GM12864 (cell line): ENCODE measurements at places on chromosomes 11 and 22.

DNA sequence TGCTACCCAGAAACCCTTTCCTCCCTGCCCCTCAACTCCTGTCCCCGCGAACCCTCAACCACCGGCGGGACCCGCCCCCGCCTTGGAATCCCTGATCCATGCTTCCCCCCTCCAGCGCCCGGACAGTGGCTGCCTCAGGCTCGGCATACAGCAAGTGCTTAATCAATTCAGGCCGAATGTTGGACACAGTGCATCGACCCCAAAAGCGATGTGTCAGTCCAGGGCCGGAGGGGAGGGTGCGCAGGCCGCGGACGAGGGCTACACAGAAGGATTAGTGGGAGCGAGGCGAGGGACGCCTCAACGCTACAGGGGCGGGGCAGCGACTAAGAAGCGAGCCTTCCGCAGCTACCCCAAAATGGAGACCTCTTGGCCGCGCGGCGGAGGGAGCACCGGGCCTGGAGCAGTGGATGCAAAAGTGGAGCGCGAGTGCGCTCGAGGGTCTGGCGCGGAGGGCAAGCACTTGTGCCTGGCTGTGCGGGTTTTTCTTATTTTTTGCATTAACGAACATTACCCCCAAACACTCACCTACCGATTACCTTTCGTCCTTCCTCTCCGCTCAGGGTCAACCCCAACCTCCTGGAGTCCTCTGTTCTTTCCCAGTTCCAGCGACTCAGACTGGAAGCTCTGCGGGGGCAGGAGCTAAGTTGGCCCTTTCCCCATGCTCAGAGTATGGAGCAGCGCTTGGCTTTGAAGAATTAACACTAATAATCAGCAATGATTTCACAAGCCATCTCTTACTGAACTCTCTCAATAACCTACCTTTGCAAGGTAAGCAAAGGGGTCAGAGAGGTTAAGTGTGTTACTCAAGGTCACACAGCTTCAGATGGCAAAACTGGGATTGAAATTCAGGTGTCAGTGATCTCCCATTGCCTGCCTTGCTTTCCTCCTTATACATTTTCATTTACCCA lies 30.0 kb upstream of the WNT11 start:
- DNase-seq: no peak

- no peak for DNase-seq
Observed at GRCh38 chr11:117378976-117379865, 51.6 kb downstream of the CEP164 start.

GRCh38 chr11:121833970-121834369 lies 282.0 kb downstream of the BLID start:
- no peak for DNase-seq

GRCh38 chr22:43996981-43997265 lies 27.2 kb upstream of the PARVB start:
- DNase-seq: no peak

GRCh38 chr11:73350908-73351636 lies 25.1 kb upstream of the RELT start:
- peak; percentile 25 for DNase-seq

DNA sequence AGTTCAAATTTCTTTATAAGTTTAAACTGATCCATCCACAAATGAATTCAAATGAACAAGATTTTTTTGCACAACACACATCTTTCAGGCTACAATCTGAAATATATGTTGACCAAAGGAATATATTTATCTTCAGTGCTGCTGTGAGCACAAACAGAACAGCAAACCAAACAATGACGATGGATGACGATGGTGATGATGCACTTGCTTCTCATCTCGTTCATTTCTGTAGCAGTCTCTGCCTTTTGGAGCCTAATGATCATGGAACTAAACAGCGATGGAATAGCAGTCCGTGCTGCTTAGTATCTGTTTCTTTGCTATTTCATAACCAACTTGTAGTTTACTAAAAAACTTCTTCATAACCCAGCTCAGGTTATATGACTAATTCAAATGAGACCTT lies 220.7 kb upstream of the BLID start:
- no peak for DNase-seq

- DNase-seq: no peak
Observed at GRCh38 chr11:36311926-36312595, 16.0 kb downstream of the PRR5L start.

- DNase-seq: no peak
Observed at GRCh38 chr22:40310081-40310767, 36.1 kb upstream of the ADSL start.

DNA sequence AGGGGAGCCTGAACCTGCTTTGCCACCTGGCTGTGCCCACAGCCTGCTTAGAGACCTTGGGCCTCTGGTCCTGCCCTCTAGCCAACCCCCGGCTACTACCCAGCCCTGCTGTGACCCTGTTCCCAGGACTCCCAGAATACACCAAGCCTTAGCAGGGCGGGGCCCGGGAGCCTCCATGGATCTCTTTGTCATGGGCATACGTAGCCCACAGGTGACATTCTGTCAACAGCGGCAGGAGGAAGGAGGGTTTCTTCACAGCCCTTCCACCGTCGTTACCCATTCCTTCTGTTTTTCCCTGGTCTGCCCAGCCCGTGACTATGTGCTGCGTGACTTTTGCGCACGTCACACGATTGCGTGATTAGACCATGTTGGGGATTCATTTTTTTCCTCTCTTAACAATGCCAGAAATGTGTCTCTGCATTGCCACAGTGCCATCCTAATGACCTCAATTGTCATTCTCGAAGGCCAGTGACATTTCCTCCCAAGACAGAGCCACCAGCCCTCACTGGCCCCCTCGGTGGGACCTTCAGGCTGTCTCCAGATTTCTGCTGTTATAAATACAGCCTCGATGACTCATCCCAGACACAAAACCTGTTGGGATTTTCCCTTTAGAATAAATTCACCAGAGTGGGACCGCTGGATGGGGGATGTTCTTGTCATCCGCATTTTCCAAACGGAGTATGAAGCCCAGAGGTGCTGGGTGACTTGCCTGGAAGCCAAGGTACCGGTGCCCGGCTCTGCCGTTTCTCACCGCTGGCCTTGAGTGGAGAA lies 9.0 kb downstream of the SYT12 start:
- no peak for DNase-seq

DNA sequence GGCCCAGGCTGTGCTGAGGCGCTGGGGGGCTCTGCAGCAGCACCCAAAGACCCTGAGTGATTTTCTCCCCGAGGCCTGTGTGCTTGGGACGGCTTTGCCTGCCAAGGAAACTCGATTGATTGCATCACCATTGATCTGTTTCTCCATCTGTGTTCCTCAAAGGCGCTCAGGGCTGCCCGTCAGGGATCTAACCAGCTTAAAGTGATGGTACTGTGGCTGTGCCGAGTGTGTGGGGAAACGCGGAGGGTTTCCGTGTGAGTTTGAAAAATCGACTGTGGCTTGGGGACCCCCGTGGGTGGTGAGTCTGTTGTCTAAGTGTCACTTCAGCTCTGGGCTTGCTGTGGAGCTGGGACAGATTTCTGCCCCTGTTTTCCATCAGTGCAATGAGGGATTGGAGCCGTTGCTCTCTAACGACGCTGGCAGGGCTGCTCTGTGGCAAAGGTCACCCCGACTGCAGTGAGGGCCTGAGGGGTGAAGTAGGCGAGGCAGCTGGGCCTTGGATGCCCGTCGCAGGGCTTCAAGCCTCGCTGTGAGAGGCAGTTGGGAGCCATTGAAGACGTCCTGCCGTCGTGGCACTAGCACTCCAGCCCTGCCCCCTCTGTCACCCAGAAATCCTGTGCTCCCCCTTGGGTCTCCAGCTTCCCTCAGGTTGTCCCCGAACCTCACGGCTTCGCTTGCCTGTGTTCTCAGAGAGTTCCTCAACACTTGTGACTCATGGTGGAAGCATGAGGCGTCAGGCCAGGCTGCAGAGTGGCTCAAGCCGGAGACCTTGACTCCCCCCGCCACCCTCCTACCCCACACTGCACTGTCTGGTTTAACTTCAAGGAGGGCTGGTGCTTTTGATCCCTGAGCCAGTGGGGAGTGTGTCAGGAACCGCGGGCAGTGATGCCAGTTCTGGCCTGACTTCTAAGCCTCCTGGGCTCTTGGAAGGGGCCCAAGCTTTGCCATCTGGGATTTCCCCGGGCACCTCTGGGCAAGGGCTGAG lies 21.8 kb downstream of the CACNA1I start:
- DNase-seq: no peak

GRCh38 chr11:16365581-16366228 lies 9.4 kb upstream of the SOX6 start:
- DNase-seq: no peak
